Subcutaneous preadipocyte (primary cell): ENCODE measurements at places on chromosomes 2 and 18. TPM values are rescaled to one million over a fixed set of nuclear protein-coding genes. Genes with fewer than 3 reads are reported as not detected.

The GNLY gene
- not detected in 2 replicates for total RNA-seq

The GPAT2 gene
- 12.5 and 21.7 TPM in 2 replicates for total RNA-seq

The AAMP gene
- 108 and 115 TPM in 2 replicates for total RNA-seq

The NEU2 gene
- not detected in 2 replicates for total RNA-seq

The FBXO48 gene
- total RNA-seq = 0.37 and 0.59 TPM in 2 replicates

The UGT1A8 gene
- not detected in 2 replicates for total RNA-seq

The ALLC gene
- total RNA-seq = not detected in 2 replicates

The PECR gene
- total RNA-seq = 10.0 and 16.5 TPM in 2 replicates

The CTLA4 gene
- total RNA-seq = not detected in 2 replicates

The SLC35F5 gene
- 122 and 152 TPM in 2 replicates for total RNA-seq

The ADAM23 gene
- 3.1 and 3.7 TPM in 2 replicates for total RNA-seq
